Central memory CD4-positive, alpha-beta T cell (primary cell): ENCODE measurements at places on chromosomes 7 and 10.

DNA sequence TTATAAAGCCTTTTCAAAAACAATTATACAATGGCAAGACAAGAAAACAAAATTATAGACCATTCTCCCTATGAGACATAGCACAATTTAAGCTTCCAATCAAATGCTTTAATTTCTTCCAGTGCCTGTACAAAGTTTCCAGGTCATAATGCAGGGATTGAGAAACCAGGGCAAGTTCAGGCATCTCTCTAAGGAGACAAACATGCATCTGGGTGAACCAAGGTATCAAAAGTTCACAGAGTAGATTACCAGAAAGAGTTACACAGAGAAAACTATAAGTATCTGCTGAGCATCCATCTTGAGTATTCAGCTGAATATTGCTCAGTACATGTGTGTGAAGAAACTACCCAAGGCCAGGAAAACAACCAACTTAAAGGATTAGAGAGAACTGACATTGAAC lies 89.1 kb downstream of the COL28A1 start:
- no peak for DNase-seq

- no peak for DNase-seq
Observed at GRCh38 chr7:65285906-65286864, 87.5 kb upstream of the ZNF92 start.

GRCh38 chr10:96588616-96589419 lies 2.0 kb upstream of the TM9SF3 start:
- DNase-seq = no peak

DNA sequence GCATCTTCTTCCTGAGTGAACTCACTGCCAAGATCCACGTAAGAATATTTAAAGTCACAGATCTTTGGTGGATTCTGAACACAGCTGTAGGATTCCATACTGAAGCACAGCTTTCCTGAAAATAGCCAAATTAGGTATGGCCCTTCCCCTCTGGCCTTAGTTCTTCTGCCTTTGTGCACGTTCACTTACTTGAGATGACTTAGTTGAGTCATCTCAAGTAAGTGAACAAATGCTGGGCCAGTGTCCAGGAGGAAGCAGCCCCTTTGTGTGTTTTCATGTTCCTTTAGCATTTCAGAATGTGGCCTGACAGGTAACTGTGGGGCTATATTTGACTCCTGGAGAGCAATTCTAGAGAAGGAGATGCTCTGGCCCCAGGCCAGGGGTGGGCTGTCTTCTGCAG lies 51.5 kb downstream of the CCNY start:
- DNase-seq = no peak

DNA sequence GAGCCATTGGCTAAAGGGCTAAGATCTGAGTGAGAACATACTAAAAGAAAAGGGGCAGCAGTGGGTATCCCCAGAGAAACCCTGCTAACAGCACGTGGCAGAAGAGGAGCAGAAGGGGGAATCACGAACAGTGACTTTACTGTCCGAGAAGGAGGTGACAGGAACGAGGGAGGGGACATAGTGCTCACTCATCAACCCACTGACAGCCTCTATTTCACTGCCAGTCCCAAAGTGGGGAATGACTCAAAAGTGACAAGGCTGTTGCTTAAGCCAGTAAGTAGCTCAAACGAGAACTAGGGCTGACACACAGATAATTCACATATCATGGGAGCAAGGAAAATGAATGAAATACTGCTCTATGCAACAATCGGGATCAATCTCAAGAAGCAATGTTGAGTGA lies 92.7 kb downstream of the RSU1 start:
- DNase-seq = no peak
